G401 (cell line): ENCODE measurements at places on chromosomes 7 and 10. TPM values are rescaled to one million over a fixed set of nuclear protein-coding genes. Genes with fewer than 3 reads are reported as not detected.

DNA sequence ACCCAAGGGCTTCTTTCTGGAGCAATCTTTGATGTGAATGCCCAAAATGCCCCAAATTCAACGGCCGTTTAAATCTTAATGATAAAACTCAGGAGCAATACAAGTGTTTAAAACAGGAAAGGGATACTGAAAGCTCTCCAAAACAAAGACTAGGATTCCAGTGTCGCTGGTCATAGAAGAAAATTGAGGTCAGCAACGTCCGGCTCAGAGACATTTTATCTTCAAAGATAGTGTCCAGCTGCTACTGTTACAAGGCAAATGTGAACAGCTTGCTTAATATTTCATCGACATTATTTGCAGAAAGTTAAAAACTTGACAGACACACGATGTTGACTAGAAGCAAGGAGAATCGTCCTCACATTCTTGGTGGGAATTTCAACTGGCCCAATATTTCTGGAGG lies 15.4 kb upstream of the CTBP2 start:
- DNase-seq, result no peak

ECHDC3 gene
- total RNA-seq, result 0.78 and 0.86 TPM in 2 replicates

COL1A2 gene
- 14.3 and 15.6 TPM in 2 replicates for total RNA-seq

SPDYE8 gene
- total RNA-seq, result not detected in 2 replicates

IL2RA gene
- total RNA-seq, result not detected in 2 replicates

DNA sequence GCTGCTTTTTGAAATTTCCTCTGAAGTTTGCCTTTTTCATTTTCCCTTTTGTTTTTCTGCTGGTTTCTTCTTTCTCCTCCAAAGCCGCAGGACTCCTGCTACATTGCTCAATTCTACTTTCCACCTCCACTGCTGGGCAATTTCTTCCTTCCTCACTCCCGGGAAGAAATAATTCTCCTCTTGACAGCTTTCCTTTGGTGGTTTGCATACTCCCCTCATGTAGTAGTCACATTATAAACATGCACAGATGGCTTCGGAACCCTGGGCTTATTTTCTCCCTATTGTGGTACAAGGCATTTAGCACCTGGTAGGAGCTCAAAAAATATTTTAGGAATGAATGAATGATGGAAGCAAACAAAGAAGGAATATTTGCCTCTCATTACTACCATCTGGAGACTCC lies 977.2 kb downstream of the LRMDA start:
- peak; percentile 11 for DNase-seq

DNA sequence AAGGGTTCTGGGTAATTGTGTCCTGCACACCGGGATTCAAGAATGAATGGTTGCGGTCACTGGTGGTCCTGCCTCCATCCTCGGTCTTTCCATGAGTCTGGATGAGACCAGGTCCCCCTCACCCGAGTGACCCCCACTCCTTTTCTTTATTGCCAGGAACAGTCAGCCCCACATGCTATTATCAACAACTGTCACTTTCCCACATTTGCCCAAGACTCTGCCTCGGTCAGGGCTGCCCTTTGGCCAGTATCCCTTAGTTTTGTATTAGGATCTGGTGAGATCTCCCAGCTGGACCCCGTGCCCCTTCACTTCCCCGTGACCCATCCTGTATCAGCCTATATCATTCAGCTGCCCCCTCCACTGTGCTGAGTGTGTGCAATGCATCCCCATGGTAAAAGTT lies 288.3 kb downstream of the ADARB2 start:
- no peak for DNase-seq

UCMA gene
- total RNA-seq, result not detected in 2 replicates

GRCh38 chr10:116000151-116000842 lies 272.7 kb downstream of the GFRA1 start:
- no peak for DNase-seq

NEBL gene
- 46.3 and 46.7 TPM in 2 replicates for total RNA-seq

GLUD1 gene
- total RNA-seq, result 192 and 208 TPM in 2 replicates

GRCh38 chr7:105354383-105354782 lies 34.3 kb downstream of the SRPK2 start:
- DNase-seq, result peak; percentile 18

POLR1F gene
- total RNA-seq, result 18.4 and 25.4 TPM in 2 replicates

DNA sequence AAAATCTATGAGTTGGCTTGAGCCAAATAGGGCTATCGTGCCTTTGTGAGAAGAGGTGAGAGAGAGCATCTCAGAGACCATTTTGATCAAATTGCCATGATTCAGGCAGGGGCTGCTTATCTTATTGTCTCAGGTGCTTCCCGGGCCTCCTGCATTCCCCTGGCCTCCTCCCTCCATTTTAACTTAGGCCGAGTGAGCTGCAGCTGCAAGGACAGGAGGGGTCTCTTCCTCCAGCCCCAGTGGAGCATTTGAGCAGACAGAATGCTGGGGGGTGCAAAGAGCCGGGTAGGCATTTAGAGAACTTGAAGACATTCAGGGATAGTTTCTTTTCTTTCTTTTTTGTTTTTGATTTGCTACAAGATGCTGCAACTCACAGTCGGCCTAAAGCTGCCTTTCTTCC lies 59.0 kb downstream of the BUB3 start:
- DNase-seq, result no peak

CYP2C8 gene
- total RNA-seq, result not detected in 2 replicates

DNA sequence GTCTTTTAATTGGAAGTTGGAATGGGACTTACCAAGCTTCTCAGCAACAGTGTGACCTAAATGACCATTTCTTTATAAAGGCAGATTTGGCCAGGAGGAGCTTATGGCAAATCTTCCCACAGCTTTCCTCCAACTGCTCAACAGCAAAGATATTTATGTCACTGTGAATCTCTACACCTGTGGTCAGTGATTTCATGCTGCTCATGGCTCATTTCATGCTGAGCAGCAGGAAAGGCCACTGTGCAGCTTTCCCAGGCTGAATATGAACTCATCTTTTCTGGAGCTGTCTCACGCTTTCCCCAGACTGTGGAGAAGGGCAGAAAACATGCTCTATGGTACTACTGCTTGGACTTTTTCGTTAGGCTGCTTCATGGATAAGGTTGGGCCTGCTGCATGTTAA lies 29.8 kb downstream of the CALCR start:
- DNase-seq, result peak; percentile 90

- DNase-seq, result no peak
Measured at GRCh38 chr7:28800150-28800549, 158.0 kb downstream of the TRIL start.

DNA sequence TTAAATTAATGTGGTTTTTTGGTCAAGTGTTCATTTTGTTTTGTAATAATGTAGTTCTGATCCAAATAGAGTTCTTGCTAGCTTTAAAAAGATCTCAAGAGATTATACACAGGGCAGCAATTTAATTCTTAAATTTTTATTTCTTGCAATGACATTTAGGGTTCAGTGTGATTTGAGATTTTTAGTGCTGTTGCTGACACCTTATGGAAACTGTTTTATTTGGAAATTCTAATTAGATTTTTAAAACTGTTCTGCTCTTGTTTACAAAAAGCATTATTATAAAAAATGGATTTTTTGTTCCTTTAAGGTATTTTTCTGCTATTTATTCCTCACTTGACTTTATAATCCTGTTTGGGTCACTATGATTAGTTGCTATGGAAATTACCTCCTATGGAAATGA lies 72.1 kb downstream of the RTKN2 start:
- DNase-seq, result no peak

CHN2 gene
- total RNA-seq, result not detected in 2 replicates

- DNase-seq, result no peak
Measured at GRCh38 chr7:151704960-151705635, 171.8 kb downstream of the PRKAG2 start.
